ENCODE measurements at places on chromosomes 7 and 10.

DNA sequence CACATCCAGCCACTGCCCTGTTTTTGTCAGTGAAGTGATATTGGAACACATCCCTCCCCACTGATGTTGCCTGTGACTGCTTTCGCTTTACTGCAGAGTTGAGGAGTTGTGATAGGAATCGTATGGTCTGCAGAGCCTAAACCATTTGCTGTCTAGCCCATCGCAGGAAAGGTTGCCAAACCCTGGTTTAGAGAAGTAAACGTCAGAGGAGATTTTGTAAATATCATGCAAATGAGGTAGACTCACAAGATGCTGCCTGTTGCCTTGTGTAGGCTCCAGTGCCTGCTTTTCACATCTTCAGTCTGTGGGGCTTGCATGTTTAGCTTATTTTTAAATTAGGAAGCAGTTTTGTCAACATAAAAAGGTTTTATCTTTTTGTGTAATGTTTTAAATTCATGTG lies 107.1 kb downstream of the TRRAP start:
- DNase-seq: no peak

DNA sequence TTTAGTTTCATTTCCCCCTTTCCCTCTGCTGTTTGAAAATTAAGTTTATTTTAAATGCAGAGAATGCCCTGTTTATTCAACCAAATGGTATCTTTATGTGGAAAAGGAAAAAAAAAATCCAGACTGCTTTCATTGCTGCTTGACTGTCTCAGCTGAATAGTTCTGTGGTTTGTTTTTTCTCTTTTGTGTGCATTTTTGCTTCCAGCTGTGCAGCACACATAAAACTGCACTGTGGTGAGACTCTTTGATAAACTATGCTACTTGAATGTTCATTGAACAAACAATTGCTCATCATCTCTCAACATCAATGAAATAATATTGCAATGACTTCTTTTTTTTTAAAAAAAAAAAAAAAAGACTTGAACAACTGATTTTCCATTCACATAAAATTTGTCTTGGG lies 78.6 kb upstream of the GLI3 start:
- no peak for DNase-seq

DNA sequence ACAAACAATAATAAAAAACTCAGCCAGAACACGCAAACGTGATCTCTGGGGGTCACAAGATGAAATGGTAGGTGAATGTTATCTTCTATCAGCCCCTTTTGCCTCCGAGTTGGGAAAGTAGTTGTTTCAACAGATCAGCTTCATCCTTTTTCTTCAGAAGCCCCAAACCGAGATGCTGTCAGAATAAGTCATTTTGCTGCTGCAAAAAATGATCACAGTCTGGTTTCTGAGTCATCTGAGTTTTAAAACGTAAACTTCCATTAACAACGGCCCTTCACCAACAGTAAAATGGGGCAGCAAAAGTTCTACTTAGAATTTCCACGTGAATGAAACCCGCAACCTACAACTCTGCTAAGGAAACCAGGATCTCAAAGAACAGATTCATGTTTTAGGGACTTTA lies 44.9 kb downstream of the JCAD start:
- no peak for DNase-seq

DNA sequence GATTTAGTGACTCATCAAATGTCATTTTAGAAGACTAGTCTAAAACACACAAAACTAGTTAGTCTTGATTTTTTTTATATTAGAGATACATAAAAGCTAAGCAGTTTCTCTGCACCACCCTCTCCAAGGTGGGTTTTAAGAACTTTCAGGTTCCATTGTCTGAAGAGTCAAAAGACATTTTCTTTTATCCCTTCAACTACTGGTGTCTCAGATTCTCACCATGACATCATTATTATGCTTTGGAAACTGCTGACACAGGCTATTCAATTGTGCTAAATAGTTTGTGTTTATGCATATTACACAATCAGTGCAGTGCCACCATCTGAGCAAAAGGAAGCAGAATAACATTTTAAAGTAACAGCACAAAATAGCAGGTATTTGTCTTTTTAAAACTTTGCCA lies 52.2 kb downstream of the IGF2BP3 start:
- DNase-seq: peak; percentile 17

DNA sequence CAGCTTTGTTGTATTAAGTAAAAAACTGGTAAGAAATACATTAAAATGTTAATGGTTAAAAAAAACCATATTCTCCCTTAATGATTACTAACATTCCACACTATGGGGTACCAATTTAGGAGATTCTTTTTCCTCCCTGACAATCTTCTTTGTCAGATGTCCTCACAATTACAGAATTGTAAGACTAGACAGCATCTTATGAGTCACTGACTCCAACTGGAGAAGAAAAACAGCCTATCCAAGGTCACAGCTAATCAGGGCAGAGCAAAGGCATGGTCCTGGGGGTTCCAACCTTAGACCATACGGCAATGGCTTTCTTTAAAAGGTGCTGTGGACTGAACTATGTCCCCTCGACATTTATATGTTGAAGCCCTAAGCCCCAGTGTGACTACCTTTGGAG lies 127.6 kb downstream of the DLG5 start:
- DNase-seq: no peak

DNA sequence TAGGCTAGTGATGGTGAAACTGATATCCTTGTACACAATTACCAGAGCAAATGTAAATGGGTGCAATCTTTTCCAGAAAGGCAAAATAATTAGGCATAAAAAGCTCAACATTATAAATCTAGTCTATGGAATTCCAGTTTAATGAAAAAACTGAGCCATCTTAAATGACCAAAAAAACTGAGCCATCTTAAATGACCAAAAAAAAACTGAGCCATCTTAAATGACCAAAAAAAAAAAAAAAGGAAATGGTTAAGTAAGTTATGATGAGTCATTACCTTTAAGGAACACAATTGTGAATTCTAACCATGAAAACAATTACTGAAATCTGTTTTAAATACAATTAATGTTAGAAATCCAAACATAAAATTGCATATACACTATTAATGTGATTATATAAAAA lies 25.3 kb downstream of the USP6NL start:
- DNase-seq: peak; percentile 16

GRCh38 chr7:33854801-33855350 lies 50.5 kb upstream of the BMPER start:
- peak; percentile 5 for DNase-seq

- DNase-seq: no peak
These were observed 53.0 kb downstream of the COL13A1 start for GRCh38 chr10:69854511-69855345.

DNA sequence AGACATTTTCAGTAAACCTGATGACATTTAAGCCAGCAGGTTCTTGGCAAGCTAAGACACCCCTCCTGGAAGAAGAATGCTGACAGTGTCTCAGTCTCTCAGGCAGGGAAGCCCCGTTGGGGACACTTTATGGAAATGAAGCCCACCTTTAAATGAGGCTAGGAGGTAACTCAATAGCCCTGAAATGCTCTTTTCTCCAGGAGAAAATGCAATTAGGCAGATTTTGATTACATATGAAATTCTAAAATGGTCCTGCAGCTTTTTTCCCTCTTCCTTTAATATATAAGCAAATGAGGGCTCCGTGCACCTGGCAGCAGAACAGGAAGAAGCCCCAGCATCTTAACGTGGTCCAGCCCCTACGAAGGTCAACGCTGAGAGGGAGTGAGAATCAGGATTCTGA lies 65.8 kb upstream of the CHST15 start:
- DNase-seq: no peak

DNA sequence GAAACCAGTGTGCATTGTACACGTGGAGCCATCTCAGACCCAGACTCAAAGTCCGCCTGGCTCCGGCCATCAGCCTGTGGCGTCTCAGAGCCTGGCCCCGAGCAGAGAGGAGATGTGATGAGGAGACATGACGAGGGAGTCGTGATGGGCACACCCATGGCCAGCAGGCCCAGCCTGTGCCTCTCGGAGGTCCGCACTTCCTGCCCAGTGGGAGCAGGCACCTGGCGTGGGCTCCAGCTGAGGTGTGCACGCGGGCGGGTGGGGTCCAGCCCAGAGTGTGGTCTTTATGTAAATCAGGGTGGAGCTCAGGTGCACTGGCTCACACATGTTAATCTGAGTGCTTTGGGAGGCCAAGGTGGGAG lies 26.0 kb upstream of the GPR146 start:
- DNase-seq: no peak

- no peak for DNase-seq
These were observed 1.2 kb upstream of the HHEX start for GRCh38 chr10:92688573-92688926.

DNA sequence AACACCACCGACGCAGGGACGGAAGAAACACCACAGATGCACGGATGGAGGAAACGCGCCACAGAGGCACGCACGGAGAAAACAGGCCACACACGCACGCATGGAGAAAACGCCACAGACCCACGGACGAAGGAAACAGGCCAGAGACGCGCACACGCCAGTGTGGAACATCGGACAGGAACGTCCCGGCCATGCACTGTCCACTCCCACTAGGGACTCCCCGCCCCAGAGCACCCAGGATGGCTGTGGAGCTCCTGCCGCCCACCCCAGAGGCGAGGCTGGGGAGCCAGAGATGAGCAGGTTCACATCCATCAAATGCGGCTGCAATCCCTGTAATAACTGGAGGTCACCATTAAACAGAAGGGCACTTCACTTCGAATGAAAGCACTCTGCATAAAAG lies 17.3 kb downstream of the DIP2C start:
- DNase-seq: no peak

- DNase-seq: peak; percentile 56
These were observed 313.3 kb upstream of the AKR1E2 start for GRCh38 chr10:4512671-4513240.

GRCh38 chr10:115879372-115880089 lies 393.5 kb downstream of the GFRA1 start:
- no peak for DNase-seq

DNA sequence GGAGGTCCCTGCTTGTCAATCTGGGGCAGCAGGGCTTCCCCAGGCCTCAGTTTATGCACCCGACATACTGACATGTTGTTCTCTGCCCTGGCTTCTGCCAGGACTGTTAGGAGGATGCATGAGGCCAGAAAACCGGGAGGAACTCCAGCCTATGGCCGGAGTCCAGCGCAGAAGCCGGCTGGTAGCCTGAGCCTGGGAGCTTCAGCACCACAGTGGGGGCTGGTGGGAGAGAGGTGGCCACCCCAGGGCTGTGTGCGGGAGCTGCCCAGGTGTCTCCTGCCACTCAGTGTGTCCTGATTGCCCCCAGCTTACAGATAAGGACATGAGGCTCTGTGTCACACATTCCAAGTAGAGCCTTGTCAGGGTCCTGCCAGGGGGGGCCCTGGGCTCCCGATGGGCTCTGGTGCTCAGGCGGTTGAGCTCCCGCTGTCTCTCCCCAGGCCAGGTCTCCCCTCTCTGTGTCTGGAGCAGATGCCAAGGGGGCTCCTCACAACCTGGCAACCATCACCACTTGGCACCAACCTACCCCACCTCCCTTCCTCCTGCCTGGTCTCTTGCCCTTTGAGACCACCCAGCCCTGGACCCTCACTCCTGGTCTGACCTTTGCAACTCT lies 32.3 kb downstream of the PPIF start:
- DNase-seq: no peak

DNA sequence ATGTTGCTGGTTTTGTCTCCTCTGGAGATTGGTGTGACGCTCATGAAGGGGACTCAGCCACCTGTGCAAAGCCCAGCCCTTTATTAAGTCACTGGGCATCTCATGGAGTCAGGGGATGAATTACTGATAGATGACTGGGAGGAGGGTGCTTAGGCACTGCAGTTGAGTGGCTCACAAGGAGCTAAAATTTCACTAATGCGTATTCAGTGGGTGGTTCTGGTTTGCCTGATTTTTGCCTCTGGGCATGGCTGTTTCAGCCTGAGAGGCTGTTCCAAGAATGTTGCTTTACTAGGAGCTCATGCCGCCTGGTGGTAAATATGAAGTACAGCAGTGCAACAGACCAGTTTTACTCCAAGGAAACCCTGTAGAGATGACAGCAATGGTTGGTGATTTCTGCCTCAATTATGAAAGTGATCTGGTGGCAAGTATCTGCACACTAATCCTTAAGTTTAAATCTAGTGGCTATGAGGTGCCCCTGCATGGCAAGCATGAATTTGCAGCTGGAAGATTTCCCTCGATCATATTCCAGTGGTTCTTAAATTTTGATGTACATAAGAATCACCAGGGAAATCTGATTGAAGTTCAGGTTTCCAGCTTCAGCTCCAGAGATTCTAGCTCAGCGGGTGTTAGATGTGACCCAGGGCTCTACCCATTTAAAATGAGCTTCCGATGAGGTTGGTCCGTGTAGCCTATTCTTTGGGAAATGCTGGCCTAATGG lies 19.9 kb downstream of the ACTA2 start:
- DNase-seq: peak; percentile 82

DNA sequence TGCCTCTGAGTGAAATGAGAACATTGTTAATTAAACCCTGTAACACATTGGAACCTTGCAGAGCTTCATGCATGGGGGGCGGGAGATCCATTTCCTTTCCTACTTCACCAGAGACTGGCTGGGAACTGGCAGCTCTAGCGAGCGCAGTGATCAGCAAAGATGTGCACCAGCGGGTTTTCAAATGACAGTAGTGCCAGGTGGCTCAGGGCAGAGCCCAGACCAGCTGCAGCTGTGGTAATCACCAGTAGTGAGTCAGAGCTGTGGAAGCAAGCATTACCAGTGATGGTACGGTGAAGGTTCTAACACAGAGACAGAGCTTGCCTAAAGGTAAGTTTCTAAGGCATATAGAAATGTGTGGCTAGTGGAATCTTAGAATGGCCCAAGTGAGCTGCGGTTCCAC lies 1009.7 kb upstream of the CELF2 start:
- no peak for DNase-seq

DNA sequence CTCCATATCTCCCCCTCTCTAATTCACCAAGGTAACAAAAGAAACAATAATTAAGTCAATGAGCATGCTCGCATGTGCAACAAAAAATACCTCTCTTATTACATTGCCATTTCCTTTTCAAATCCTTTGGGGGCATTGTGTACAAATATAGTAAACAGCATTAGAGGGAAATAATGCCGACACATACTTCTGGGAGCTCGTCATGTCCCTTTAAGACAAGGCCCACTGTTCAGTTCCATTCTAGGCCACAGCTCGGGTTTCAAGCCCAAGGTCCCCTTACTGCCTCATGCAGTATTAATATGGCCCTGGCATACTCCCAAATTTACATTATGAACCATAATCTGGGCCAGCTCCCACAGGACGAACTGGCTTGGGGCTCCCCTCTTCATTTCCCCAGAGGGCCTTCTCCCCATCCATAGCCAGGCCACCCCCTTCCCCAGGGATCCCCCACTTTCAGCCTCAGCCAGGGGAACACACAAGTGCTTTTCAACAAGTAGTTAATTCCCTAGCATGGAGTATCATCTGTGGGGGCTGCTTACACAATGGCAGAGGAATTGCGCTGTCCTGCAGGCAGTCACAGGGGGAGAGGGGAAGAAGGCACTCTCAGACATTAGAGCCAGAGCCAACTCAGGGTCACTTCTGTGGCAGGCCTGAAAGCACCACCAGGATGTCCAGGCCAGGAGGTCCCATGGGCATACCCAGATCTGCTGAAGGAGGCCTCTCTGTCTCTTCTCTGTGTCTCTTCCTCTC lies 110.6 kb downstream of the KCNMA1 start:
- no peak for DNase-seq

DNA sequence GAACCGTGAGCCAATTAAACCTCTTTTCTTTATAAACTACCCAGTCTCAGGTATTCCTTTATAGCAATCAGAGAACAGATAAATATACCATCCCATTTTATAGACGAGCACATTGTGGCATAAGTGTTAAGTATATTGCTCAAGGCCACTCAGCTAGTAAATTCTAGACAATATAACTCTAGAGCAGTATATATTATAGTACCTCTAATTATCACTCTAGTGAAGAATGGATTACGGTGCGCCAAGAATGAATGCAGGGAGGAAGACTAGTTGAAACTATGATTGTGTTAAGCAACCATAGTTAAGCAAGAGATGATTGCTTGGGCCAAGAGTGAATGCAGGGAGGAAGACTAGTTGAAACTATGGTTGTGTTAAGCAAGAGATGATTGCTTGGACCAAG lies 60.9 kb downstream of the BRAF start:
- no peak for DNase-seq

All from suppressor macrophage treated with lipopolysaccharide for 1 hour (primary cell).